ENCODE measurements at places on chromosomes 1 and 21. TPM values are rescaled to one million over a fixed set of nuclear protein-coding genes. Genes with fewer than 3 reads are reported as not detected.

Gene KCND3
- 0.77 TPM for total RNA-seq

DNA sequence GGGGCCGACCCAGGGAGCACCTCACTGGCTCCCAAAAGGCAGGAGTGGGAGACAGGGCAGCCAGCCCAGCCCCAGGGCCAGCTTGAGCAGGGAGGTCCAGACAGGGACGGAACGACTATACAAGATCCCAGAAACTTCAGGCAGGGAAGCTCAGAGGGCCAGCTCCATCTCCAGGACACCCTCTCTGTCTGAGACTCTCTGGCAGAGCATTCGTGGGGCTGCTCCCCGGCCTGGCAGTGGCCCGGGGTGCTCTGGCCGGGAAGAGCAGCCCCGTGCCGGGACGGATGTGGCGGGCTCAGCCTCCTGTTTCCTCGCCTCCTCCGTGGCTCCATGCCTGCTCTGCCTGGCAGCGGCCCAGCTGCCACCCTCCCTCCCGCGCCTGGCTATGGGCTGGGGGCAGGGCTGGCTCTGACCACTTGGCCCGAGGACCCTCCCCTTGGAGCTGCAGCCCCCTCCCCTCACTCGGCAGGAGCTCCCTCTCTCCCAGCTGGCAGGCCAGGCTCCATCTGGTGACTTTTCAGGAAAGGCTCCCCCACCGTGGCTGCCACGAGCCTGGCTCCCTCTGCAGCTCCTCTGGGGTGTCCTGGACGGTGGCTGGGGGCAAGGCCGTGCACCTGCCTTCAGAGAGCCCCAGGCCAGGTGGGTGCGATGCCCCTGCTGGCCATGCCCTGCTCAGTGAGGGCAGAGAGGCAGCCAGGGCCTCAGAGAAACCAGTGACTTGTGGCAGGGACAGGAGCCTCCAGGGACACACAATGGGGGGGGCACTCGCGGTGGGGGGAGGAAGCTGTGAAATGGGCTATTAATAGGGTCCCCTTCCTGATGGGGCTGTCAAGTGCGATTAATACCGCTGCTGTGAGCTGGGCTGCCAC is 5.6 kb upstream of the PLCH2 start:
- DNase-seq = no peak

GRCh38 chr1:19156676-19157075 is 53.4 kb downstream of the UBR4 start:
- DNase-seq = no peak

DNA sequence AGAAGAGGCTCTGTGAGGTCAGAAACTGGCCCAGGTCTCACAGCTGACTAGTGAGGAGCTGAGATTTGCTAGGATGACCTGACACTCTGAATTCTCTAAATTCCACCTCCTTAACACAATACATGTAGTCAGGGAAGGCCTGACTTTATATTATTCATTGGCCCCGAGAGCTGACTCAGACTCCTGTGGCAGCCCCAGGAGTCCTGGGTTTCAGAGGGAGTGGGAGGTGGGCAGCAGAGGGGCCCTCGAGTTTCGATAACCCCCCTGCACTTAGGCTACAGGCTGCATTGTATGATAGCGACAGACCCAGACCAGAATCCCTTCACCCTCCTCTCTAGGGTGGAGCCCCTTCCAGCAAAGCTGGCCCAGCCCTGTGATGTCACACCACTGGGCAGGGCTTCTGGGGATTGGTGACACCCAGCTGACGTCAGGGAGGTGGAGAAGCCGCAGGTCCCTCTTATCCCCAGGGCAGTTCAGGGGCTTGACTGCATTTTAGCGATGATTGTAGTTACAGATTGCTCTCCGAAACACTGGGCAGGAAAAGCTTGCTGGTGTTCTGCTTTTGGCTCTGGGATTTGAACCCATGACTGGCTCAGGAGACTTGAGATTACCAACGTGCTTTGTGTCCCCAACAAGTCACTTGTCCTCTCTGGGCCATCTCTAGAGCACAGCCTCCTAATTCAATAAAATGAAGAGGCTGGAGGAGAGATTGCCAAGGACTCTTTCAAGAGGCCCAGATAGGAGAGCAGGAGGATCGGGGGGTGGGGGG is 17.0 kb upstream of the GPR37L1 start:
- no peak for DNase-seq

DNA sequence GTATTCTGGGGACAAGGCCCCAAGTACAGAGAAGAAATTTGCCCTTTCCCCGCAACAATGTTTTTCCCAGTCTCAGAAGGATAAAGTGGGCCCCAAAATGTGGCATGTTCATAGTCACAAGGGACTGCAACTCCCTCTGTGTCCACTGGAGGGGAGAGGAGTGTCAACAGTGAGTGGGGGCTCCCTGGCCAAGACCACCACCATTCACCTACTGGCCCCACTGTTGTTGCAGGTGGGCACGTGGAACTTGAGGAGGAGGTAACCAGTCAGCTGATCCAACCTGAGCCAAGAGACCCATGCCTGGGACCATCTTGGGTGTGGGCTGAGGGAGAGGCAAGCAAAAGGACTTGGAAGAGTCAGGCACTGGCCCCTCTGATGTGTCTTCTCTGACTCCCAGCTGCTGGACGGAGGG is 777 bp downstream of the NUDT17 start:
- no peak for DNase-seq

DNA sequence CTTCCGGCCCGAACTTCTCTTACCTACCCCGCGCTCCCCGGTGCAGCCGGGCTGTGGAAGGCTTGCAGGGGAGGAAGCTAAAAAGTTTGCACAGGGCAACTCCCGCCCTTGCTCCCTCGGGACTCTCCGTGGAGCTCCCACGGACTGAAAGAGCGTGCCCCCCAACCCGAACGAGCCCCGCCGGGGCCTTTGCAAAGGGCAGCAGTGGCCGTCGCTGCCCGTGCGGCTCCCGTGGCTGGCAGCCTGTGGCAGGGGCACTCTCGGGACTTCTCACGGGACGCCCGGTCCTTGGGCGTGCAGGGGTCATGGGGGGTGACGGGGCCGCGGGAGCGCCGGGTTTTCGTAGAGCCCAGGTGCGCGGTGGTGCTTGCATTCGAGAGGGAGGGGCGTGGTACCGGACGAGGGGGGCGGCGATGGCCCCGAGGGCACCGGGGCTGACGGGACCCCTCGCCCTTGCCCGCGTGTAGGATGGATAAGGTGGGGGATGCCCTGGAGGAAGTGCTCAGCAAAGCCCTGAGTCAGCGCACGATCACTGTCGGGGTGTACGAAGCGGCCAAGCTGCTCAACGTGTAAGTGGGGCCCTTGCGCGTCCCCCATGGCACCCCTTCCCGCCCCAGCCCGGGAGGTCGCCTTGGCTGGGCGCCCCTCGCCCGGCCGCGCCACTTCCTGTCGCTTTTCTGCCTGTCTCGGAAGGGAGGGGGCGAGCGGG is 711 bp downstream of the GADD45A start:
- no peak for DNase-seq

- no peak for DNase-seq
Measured at GRCh38 chr1:83829106-83829505, 169.8 kb downstream of the TTLL7 start.

DNA sequence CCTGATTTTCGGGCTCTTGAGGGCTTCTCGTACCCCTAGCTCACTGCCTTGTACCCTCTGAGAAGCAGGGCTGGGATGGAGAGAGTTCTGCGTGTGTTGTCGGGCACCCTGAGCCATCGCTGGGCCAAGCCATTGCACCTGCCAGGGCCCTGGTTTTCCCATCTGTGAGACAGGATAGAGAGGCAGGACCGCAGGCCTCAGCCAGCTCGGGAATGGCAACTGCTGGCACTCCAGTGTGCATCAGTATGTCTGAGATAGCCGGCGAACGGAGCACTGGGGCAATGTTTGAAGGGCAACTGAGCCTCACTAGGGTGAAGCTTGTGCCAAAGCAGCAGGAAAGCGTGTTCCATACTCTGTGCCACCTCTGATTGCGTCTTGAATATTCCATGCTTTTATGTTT is 66.9 kb downstream of the TENT5C start:
- DNase-seq = no peak

DNA sequence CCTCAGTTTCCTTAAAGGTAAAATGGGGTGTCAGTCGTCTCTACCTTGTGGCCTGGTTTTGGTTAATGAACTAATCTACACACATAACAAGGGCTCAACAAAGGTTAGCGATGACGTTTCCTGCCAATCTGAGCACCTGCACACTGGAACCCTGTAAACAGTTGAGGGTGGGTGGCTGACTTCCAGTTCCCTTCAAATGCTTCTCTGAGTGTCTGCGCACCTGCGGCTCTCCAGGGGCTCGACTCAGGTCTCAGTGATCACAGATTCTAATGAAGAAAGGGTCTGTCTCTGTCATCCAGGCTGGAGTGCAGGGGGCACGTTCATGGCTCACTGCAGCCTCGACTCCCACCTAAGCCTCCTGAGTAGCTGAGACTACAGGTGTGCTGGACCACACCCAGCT is 3.3 kb upstream of the AGPAT3 start:
- no peak for DNase-seq
